ENCODE measurements at places on chromosomes 3 and 15.

DNA sequence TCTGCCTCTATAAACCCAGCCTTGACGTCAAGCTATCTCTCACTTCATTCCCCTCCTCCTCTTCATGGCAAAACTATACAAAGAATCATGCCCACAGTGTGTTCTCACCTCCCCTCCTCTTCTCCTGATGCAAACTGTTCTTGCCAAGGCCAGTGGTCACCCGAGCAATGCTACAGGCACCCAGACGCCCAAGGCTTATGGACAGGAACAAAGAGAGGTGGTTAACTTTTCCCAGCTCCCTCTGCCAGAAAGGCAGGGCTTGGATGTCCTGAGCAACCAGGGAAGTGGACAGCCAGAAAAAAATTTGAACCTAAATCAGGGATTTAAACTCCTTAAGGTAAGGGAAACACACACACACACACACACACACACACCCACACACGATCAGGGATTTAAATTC lies 5.1 kb downstream of the SLC41A3 start:
- DNase-seq = no peak

DNA sequence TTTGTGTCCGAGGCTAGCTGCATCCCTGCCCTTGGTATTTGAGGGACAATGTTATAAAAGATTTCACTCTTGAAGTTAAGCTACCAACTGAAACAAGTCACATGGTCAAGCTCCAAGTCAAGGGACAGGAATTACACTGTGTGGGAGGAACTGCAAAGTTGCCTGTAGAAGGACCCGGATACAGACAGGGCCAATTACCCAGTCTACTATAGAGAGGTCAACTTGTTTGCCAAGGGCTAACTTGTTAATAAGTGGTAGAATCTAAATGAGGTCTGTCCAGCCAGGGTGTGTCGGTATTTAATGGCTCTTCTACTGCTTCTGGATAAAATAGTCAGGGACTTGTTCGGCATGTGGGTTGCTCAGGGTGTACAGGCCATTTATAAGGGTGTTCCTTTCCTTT lies 55.7 kb downstream of the PTPRG start:
- no peak for DNase-seq

- peak; percentile 36 for DNase-seq
These were observed 213.6 kb downstream of the GAP43 start for GRCh38 chr3:115836944-115837343.

GRCh38 chr3:157061265-157061664 lies 98.7 kb downstream of the CCNL1 start:
- no peak for DNase-seq

DNA sequence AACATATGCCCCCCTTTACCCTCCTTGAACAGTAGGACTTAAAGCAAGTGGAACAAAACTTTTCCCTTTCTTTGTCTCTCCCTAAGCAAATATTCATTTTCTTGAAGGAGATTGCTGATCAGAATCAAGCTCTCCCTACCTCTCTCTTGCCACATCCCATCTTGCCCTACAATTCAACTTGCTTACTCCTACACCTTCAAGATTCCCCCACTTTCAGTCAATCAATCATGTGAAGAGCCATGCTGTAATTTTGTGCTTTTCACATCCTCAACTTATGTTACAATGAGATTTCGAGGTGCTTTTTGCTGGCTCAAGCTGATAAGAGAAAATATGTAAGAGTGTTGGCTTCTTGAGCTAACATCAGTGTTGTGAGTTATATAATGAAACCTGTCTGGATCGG lies 662.9 kb downstream of the NLGN1 start:
- no peak for DNase-seq

DNA sequence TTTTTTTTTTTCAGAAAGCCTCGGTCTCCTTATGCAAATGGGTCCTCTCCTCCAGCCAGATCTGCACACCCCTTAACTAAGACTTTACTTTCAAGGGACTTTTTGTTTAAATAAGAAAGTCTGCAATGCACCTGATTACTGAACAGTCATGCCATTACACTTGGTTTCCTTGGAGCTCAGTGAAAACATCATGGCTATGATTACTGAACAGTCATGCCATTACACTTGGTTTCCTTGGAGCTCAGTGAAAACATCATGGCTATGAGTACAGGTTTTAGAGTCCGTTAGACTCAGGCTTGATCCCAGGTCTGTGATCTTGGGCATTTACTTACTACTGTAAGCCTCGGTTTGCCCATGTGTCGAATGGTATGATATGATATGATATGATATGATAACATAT lies 10.1 kb downstream of the ENTPD3 start:
- no peak for DNase-seq

DNA sequence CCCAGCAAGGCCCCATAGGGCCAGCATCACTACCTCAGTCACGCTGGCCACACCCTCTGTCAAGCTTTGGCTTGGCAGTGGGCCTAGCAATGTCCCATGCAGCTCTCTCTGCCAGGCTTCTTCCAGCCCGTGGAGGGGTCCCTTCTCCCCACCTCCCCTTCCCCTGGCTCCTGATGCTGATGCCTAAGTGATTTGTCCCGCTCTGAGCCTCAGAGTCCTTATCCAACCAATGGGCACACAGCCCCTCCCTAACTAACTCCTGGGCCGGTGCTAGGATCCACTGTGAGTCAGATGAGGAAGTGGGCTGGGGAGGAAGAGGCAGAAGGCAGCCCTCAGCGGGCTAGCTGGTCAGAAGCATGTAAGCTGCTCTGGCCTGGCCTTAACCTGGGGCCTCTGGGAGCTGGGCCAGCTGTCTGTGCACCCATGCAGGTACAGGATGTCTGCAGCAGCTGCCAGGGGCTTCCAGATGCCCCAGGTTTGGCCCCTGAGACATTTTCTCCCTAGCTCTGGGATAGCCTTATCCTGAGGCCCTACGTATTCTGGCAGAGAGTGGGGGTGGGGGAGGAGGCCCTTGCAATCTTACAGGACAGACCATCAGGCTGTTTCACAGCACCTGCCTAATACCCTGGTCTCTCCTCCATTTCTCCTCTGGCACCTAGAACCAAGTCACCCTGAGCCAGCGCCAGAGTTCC lies 740 bp upstream of the ZBTB47 start:
- DNase-seq = peak; percentile 76

DNA sequence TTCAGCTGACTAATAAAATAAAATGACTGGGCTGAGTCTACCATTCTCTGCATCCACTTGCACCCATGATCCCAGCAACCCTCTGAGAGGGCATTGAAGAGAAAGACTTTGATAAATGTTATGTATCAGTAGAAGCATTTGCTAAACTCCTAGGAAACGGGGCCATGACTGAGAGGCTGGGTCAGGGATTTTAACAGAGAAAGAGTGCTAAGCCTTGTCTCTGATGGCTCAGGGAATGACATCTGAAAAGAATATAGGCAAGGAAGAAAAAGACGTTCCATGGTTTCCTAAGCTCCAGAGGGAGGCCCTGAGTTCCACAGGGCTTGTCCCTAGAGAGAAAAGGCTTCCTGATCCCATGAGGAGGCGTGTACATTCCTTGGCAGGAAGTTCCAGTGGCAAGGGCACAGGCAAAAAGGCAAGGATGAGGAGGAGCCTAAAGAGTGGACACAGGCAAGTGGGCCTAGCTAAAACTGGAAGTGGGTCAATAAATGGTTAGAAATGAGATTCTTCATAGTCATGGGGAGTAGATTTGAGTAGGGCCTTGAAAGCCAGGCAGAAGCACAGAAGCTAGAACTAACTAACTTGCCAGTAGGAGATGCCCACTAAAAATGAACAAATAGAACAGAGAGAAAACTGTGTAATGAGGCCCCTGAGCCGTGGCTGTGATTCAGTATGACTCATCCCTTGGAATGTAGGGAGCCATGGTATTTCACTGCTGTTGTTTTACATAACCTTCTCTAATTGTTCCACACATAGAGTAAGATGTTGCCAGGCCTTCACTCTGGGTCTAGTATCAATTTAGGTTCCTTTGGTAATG lies 44.9 kb upstream of the MANF start:
- peak; percentile 11 for DNase-seq

DNA sequence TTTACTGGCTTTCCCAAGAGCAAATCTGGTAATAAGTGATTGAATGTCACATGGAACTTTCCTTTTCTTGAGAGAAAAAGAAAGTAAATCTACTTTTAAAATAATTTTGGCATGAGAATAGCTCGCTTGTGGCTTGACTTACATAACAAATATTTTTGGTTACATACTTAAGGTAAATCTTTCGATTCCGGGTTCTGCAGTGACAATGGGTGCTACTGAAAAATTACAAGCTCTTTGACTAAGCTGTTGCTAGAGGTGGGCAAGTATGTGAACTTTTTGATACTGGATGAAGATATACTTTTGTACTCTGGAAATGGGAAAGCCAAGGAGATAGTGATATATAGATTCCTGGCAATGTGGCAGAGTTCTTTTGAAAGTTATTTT lies 51.9 kb upstream of the OTOL1 start:
- no peak for DNase-seq

DNA sequence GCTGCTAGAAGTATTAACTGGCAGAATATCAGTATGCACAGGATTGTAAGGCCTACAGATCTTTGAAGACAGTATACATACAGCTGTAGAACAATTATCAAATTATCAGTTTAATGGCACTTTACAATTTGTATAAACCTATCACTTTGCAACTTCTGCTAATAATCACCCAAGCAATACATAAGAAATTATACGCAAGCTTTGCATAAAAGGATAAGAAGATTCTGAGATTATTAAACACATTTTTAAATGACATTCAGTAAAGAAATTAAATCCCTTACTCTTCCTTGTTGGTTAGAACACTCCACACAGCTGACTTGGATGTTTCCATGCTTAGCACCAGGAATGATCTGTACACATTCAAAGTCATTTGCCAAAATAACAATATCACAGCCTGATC lies 46.8 kb downstream of the DMXL2 start:
- DNase-seq = no peak

GRCh38 chr15:100020189-100020588 lies 287.0 kb upstream of the LYSMD4 start:
- no peak for DNase-seq

- peak; percentile 0 for DNase-seq
These were observed 1.9 kb downstream of the ADAMTS9 start for GRCh38 chr3:64685800-64686445.

DNA sequence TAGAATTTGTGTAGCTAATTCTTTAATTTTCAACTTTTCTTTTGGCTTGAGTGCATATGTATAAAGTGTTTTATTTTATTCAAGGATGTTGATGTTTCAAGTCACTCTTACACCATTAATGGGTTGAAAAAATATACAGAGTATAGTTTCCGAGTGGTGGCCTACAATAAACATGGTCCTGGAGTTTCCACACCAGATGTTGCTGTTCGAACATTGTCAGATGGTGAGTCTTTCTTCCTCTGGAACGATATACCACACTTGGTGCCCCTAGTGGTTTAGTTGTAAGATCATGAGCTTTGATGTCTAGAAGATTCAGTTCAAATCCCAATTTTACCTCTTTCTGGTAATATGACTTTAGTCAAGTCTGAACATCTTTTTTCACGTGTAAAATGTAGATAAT lies 119.3 kb downstream of the HCN4 start:
- no peak for DNase-seq

- peak; percentile 73 for DNase-seq
These were observed 276.0 kb downstream of the GBE1 start for GRCh38 chr3:81485444-81485865.

DNA sequence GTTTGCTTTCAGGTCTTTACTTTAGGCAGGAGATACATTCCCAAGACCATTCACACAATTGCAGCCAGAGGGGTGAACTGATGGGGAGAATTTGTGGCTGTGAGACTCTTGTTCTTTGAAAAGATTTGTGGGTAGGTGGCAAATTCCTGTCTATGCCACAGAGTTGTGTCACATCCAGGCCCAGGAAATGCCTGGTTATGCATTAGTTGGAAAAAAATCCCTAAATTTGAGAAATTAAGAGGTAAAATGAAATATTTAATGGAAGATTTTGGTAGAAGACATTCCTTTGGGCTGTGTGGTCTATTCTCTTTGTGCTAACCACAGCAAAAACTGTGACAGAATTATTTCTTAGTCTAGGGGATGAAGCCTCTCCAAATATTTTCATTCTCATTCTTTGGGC lies 28.8 kb downstream of the SAMMSON start:
- DNase-seq = no peak

DNA sequence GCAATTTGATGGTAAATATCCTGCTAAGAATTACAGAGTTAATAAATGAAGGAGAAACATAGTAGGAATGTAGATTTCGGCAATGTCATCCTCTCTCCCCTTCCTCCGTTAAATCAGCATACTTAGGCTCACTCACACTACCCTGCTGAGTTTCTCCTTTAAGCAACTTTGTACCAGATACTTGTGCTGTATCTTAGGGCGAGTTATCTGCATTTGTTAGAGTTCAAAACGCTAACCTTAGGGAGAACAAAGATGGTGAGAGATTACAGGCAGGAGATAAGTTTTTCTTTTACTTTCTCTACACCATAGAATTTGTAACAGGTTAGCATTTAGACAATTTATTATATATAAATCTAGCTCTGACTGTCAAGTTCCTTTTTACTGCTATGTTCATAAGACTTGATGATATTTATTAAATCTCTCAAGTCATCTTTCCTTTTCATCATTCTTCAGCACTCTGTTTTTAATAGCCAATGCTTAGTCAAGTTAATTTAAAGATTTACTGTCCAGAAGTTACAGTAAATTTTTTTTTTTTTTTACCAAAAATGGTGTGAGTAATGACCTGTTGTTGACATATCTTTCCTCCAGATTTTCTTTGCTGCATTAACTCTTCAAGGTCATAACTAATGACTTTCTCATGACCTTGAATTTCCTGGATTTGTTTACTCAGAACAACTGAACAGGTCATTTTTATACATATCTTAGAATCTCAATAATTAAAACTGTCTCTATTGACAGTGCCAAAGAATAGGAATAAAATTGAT lies 22.2 kb downstream of the SUCNR1 start:
- no peak for DNase-seq

- no peak for DNase-seq
These were observed 18.8 kb downstream of the APH1B start for GRCh38 chr15:63296195-63296594.

DNA sequence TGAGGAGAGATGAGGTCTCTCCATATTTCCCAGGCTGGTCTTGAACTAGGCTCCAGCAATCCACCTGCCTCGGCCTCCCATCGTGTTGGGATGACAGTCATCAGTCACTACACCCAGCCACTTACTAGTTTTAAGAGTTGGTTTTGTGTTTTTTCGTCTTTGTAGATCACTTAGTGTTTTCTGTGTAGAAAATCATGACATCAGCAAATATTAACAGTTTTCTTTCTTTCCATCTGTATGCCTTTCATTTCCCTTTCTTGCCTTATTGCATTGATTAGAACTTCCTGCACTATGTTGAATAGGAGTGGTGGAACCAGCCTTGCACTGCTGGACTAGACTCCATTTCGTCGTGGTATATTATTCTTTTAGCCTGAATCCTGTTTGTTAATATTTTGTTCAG lies 415.5 kb downstream of the FHIT start:
- DNase-seq = no peak

DNA sequence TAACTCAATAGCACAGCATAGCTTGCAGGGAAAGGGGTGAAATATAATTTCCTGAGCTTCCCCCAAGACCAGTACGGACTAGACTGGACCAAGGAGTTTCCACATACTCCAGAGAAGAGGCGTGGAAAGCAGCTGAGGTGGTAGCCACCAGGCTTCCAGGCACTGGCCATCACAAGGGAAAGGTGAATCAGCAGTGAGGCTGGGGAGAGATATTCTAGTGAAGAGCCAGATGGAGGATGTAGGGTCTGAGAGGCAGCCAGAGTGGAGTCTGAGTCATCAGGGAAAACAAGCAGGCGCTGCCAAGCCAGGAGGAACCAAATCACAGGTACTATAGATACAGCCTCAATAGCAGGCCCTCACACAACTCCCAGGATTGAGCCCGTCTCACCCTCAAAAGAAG lies 9.6 kb upstream of the RASA2 start:
- DNase-seq = no peak

Measured in suppressor macrophage treated with lipopolysaccharide for 4 hours (primary cell).